Activated CD8-positive, alpha-beta memory T cell treated with anti-CD3 and anti-CD28 coated beads, Interleukin-2, amount 10 ng/mL, durations not matched to agents 7 days and 5 days (primary cell): ENCODE measurements at places on chromosomes 2 and 18. TPM values are rescaled to one million over a fixed set of nuclear protein-coding genes. Genes with fewer than 3 reads are reported as not detected.

- peaks cover 2% of the 10 kb centered on the region for H3K36me3 ChIP-seq
- H3K27me3 ChIP-seq: no peaks in the 10 kb centered on the region
- H3K27ac ChIP-seq: no peak overlapping the region
- DNase-seq: no peak
Observed at GRCh38 chr18:56748698-56749268, 97.6 kb downstream of the WDR7 start.

DNA sequence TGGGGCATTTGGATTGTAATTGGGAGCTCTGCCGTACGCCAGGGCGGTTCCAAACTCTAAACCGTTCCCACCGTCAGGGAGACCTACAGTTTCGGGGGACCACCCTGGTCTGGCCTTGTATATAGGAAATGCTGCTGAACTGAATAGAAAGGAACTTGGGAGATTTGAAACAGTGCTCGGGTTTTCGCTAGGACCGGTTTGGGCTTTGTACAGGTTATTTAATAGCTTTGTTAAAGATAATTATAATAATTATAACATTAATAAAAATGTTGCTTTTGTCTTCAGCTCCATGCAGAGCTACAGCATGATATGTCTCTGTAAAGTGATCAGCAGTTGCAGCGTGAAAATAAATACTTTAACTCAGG lies 2.4 kb downstream of the SP5 start:
- peaks cover 70% of the 10 kb centered on the region for H3K27me3 ChIP-seq
- peak overlapping the region; percentile 58 for H3K27ac ChIP-seq
- H3K4me1 ChIP-seq: peaks cover 22% of the 10 kb centered on the region
- no peak overlapping the region for H3K4me3 ChIP-seq

DNA sequence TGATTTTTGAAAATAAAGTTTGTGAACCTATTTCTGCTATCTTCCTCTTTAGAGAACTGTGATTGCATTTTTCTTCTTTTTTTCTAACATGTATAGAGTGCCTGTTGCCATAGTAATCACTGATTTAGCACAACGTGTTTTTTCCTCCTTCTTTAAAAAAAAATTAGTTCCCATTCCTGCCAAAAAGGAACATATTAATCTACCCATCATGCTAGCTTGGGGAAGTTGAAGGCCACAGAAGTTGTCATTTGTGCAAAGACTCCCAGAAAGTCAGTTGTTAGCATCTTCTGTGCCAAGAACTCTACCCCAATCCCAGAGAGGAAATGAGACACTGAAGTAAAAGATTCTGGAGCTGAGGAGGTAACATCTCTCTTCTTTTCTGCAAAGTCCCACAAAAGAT lies 57.3 kb downstream of the SLC8A1 start:
- DNase-seq: no peak
- H3K36me3 ChIP-seq: no peaks in the 10 kb centered on the region
- no peaks in the 10 kb centered on the region for H3K4me1 ChIP-seq
- H3K27me3 ChIP-seq: no peaks in the 10 kb centered on the region
- no peak overlapping the region for H3K27ac ChIP-seq

DNA sequence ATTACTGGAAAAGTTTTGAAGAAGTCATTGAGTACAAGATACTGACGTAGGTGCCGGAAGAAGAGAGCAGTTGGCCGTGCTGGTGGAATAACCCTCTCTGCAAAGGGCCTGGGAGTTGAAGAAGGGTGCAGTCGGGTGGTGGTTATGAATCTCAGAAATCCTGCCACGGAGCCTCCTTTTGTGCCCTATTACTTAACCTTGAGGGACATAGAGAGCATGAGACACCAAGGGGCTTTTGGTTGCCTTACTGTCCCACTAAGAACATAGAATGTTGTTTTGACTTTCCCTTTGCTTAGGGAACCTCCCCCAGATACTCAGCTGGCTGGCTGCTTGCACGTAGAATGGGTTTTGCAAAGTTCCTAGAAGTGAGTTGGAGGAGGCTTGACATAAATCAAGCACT lies 1.3 kb upstream of the CD28 start:
- peak; percentile 60 for DNase-seq
- peaks cover 37% of the 10 kb centered on the region for H3K4me1 ChIP-seq
- H3K27me3 ChIP-seq: no peaks in the 10 kb centered on the region
- peak overlapping the region; percentile 95 for H3K27ac ChIP-seq
- peaks cover 16% of the 10 kb centered on the region for H3K36me3 ChIP-seq

DNA sequence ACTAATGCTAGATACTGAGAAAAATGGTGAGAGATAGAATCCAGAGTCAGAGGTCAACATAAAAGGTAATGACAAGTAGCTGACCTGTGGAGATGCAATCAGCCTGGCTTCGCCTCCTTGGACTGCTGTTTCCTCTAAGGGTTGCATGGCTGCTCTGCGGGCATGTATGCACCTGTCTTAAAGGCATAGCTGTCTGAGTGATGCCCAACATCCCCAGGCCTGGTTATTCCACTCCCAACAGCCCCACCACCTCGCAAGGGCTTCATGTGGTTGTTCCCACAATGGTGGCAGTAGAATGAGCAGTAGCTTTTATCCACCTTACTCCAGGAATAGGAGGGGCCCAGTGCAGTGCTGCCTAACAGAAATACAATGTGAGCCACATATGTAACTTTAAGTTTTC lies 69.7 kb upstream of the ALK start:
- no peaks in the 10 kb centered on the region for H3K36me3 ChIP-seq
- H3K27me3 ChIP-seq: peaks cover under 1% of the 10 kb centered on the region
- no peaks in the 10 kb centered on the region for H3K4me1 ChIP-seq
- H3K4me3 ChIP-seq: no peak overlapping the region
- no peak for DNase-seq

DNA sequence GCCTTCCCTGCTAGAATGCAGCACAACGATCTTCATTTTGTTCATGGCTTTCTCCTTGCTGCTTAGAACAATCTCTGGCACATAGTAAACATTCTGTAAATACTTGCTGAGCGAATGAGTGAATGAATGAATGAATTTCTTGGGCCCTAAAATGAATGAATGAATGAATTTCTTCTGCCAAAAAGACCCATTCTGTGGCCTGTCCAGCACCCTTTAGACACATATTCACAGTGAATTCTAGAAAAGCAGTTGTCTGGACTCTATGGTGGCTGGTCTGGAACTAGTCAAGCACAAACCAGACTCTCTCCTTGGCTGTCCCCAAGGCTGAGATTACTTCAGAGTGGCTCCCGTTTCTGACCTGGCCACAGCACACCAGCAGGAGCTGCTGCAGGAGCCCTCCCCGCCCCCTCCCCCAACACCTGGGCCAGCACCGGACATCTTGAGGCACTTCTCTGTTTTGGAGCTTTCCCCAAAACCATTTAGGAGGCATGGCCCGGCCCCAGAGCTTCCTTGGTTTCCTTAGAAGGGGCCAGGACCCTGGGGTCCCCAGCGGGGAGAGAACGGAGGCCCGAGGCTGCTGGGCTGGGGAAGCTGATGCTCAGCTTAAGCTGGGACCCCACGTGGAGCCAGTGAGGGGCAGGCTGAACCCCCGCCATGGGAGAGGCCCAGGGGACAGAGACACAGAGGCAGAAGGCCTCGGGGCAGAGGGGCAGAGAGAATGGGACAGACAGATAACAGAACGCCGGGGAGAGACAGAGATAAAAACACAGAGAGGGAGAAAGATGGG lies 159.0 kb downstream of the ZFP36L2 start:
- no peaks in the 10 kb centered on the region for H3K27me3 ChIP-seq
- H3K4me1 ChIP-seq: no peaks in the 10 kb centered on the region
- H3K27ac ChIP-seq: no peak overlapping the region
- peaks cover 2% of the 10 kb centered on the region for H3K36me3 ChIP-seq

DNA sequence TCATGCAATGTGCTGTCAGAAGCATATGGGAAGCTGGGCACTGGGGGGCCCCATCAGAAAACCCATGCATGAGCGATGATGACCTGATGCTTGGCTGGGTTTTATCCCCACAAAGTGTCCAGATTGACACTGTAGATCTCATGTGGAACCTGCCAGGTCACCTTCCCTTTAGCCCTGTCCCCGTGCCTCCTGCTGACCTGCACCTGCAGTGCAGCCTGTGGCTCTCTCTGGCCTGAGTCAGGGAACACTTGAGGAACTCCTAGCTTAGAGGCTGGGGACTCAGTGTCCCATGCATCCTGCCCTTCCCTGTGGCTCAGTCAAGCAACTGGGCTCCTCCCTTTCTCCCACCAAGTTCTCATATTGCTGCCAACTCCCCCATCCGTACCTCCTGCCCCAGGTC lies 57.7 kb downstream of the PDCL3 start:
- H3K4me1 ChIP-seq: no peaks in the 10 kb centered on the region
- H3K4me3 ChIP-seq: no peak overlapping the region
- no peaks in the 10 kb centered on the region for H3K36me3 ChIP-seq

DNA sequence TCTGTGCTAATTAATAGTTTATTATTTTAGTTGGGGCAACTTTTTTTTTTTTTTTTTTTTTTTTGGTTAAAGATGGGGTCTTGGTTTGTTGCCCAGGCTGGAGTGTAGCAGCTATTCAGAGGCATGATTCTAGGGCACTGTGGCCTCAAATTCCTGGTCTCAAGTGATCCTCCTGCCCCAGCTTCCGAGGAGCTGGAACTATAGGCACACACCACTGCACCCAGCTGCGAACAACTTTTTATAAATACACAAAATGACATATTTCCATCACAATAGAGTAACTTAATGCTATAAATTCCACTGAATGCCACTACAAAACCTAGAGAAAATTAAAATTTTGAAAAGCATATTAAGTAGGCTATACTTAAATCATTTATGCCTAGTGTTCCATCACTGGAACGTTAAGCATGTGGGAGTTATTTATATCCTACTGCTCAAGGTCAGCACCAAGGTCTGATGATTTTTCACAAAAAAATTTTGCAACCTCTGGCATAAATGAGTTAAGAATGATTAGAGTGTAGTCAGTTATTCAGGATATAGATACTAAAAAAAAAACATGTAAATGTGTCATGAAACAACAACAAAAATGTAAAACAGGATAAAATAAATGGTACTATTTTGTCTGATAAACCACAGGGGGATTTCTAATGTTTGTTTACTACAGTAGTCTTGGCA lies 46.8 kb downstream of the GFPT1 start:
- no peak overlapping the region for H3K4me3 ChIP-seq
- H3K36me3 ChIP-seq: peaks cover 45% of the 10 kb centered on the region

- H3K27ac ChIP-seq: no peak overlapping the region
- H3K4me3 ChIP-seq: no peak overlapping the region
- peaks cover 20% of the 10 kb centered on the region for H3K36me3 ChIP-seq
- H3K4me1 ChIP-seq: peaks cover 14% of the 10 kb centered on the region
- no peaks in the 10 kb centered on the region for H3K27me3 ChIP-seq
- no peak for DNase-seq
Observed at GRCh38 chr18:36176711-36177110, 10.6 kb upstream of the MOCOS start.

DNA sequence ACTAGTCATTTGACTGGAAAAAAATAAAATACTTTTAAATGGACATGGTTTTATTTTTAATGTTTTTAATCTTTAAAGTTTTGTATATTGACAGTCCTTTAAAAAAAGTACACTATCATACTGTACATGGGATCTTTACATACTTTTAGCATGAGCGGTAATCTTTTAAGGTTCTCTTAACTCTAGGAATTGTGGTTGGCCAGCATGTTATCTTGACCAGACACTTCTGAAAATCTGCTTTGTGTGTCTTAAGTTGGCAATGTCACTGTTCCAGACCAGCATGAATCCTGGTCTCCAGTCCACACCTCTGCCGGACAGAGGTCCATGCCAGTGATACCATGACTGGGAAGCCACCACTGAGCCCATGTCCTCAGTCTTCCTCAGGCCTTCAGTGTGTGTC lies 17.7 kb downstream of the ITGB1BP1 start:
- no peak overlapping the region for H3K27ac ChIP-seq
- DNase-seq: no peak
- H3K36me3 ChIP-seq: peaks cover 15% of the 10 kb centered on the region
- peaks cover 3% of the 10 kb centered on the region for H3K4me1 ChIP-seq

DNA sequence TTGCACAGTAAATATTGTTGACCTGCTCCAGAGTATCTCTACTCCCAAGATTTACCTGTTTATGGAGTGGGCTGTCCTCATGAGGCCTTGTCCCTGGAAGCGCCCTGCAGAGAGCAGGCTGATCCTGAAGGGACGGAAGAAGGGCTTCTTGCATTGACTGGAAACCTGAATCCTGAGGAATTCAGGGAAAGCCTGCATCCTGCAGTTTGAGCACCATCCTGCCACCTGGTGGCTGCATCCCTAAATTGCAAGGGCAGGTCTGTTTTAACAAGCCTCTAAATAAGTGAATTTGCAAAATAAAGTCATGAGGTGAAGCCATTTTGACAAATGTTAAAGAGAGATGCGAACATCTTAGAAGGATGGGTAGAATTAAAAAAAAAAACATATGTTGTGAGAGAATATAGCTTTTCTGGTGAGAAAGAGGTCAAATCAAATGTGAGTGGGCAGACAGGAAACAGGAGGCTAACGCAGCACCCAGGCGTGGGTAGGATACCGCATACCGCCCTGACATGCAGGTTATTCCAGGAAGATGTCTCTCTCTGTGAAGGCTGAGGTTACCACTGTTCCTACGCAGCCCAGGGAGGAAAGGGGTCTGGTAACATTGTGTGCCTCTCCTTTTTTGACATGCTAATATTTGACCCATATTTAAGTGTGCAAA lies 754.9 kb downstream of the RNF144A start:
- peaks cover 42% of the 10 kb centered on the region for H3K36me3 ChIP-seq
- peak overlapping the region; percentile 94 for H3K27ac ChIP-seq
- H3K4me1 ChIP-seq: peaks cover 47% of the 10 kb centered on the region

DNA sequence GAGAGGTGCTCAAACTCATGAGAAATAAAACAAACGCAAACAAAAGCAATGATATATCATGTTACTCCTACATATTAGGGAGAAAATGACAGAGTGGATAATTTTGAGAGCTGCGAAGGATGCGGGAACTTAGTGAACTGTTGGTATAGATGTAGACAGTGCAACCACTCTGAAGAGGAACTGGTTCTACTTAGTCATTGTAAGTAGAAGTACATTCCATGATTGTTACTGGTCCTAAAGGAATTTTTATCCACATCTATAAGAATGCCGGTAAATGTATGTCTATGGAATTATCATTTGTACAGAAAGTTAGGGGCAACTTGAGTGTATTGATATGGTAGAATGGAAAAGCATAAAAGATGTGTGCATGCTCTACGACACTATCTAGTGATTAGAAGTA lies 1238.4 kb downstream of the LRP1B start:
- no peak for DNase-seq
- no peak overlapping the region for H3K4me3 ChIP-seq
- no peaks in the 10 kb centered on the region for H3K27me3 ChIP-seq
- H3K36me3 ChIP-seq: no peaks in the 10 kb centered on the region
- H3K4me1 ChIP-seq: no peaks in the 10 kb centered on the region
- H3K27ac ChIP-seq: no peak overlapping the region

DNA sequence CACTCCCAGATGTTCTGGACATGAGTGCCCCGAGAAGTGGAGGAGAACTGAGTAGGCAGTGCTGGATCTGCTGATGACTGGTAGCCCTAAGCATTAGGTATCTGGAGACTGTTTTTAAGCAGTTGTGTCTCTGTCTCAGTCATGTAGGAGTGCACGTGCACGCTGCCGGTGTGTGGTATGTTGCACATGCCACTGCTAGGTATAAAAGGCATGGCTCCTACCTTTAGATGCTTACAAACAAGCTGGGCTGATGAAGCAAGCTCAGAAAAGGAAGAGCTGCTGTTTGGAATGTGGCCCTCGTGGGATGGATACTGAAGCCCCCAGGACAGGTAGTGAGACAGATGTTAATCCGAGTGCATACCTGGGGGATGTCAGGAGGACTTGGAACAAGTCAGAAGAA lies 49.1 kb downstream of the HK2 start:
- peaks cover 37% of the 10 kb centered on the region for H3K36me3 ChIP-seq
- no peak overlapping the region for H3K4me3 ChIP-seq
- no peaks in the 10 kb centered on the region for H3K27me3 ChIP-seq
- no peak overlapping the region for H3K27ac ChIP-seq

B3GNT2 gene
- 43.1 TPM for total RNA-seq

SKOR2 gene
- not detected for total RNA-seq

TFCP2L1 gene
- 0.06 TPM for total RNA-seq

ITPRIPL1 gene
- 56.9 TPM for total RNA-seq
